ENCODE measurements at places on chromosomes 1 and 21.

- no peak for DNase-seq
Observed at GRCh38 chr1:62717483-62717882, 29.3 kb upstream of the DOCK7 start.

- DNase-seq, result peak; percentile 7
Observed at GRCh38 chr1:199522936-199523335, 504.6 kb upstream of the NR5A2 start.

DNA sequence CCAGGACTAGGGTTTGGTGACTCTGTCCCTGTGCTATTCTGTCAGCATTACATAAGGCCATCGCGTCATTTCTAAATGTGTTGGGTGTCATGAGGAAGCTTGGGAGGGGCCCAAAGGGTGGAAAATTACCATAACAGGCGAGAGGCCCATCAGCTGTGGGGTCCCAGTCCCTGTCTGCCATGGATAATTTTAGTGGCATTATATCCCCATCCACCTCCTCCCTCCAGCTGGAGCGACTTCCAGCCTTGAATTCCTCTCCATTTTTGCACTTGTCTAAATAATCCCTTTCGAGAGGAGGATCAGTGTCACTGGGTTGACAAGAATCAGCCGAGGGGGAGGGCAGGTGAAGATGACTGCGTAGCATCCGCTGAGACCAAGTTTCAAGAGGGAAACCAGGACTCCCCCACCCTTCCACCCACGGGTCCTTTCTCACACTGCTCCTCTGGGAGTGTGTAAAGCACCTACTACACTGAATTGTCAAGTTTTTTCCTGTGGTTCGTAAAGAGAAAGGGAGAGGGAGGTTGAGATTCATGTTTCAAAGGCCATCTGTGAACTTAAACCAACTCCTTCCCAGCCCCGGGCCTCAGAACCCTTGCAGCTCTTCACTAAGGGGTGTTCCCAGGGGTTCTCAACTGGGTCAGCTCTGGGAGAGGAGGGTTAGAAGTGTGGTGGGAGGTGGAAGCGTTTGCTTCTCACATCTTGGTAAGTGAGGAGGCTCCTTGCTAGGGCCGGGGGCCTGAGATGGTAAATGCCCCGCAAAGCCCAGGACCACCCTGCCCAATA lies 29.2 kb downstream of the VASH2 start:
- no peak for DNase-seq

DNA sequence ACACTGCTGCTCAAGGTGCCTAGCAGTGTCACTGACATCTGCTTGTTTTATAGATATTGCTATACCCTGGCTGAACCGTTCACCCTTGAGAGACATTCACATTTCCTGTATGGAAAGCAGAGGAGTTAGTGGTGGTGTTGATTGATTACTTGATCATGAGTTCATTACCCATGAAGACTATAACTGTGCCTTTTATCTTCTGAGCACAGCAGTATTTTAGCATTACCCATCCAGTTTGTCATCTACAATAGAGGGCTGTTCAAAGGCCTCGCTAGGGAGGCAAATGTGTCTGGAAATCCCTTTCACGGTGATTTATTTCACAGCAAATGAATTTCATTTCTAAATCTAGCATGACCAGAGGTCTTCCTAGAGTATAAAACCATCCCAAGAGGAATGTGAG lies 160.0 kb downstream of the DNM3 start:
- DNase-seq, result no peak

DNA sequence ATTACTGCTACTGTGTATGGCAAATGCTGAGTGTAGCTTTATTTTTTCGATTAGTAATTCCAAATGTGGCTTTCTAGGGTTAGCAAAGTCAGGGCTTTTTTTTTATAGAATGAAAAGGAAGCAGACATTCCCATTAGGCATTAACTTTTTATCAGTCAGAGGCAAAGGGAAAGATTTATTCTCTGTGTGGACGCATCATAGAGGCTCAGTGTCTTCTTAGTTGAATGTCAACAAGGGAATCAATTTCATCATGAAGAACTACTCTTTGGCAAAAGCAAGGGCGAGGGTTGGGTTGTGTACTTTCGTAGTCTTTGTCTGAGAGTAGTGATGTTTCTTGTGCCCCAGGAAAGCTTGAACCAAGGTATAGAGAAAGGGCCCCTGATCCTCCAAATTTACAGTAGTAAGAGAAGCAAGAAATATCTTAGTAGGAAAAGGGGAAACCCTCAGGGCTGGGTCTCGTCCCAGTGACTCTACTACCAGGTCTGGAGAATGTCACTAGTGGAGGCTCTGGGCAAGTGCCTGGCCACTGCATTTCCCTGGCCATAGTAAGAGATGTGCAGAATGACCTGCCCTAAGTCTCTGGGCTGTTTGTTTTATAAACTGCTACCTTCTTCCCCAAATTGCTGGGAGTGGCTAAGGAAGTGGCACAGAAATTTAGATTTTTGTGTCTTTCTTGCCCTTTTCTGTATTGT lies 30.0 kb upstream of the MACF1 start:
- no peak for DNase-seq

- DNase-seq, result no peak
Observed at GRCh38 chr1:155325603-155325893, 4.9 kb downstream of the RUSC1 start.

GRCh38 chr1:93758842-93759515 lies 77.3 kb upstream of the BCAR3 start:
- no peak for DNase-seq

All from AG08395 (cell line).